ENCODE measurements at places on chromosomes 4 and X. TPM values are rescaled to one million over a fixed set of nuclear protein-coding genes. Genes with fewer than 3 reads are reported as not detected.

The SOD3 gene
- not detected for total RNA-seq

The ZNF732 gene
- total RNA-seq = not detected

The ACSL1 gene
- 16.5 TPM for total RNA-seq

The AFM gene
- not detected for total RNA-seq

The BTK gene
- not detected for total RNA-seq

The GAGE12H gene
- total RNA-seq = not detected

The ZFP42 gene
- not detected for total RNA-seq

All from T-helper 2 cell treated with Interferon-gamma antibody and Interleukin-4, amounts not matched to agents 100 ng/mL and 5 ng/mL, for 36 hours (primary cell).